Stimulated activated CD8-positive, alpha-beta memory T cell treated with anti-CD3 and anti-CD28 coated beads, Interleukin-4, amount 100 ng/mL, for 4 hours (primary cell): ENCODE measurements at places on chromosomes 16 and 17.

DNA sequence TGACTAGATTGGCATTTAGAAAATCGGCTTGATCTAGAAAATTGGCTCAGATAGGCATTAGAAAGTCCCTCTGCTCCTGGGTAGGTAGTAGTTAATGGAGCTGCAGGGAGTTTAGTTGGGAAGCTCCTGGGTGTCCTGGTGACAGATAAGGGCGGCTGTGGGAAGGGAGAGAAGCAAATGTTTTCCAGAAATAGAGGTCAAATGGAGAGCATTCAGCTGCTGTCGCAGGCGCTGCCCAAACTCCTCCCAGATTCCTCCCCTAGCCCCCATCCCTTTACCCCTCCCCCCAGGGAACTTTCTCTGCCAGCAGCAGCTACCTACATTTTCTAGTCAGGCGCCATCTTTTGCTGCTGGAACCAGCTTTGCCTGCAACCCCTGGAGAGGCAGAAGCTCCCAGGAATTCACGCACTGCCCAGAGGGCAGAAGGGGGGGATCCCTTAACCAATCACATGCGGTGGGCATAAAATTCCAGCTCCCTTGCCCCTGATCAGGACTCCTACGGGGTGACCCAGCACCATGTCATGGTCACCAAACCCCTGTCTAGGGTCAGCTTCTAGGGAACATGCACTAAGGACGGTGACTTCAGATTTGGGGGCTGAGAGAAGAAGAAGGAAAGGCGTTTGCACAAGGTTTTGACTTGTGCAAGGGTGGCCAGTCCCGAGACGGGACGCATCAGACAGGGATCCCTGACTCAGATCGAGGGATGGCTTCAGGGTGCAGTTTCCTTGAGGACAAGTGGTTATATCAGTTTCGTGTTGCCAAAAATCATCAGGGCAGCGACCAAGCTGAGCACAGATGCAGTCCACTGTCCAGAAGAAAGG lies 43.8 kb downstream of the SOCS1 start:
- no peak for DNase-seq

- DNase-seq, result peak; percentile 59
Measured at GRCh38 chr17:48724251-48725003, 1.4 kb downstream of the PRAC2 start.

- DNase-seq, result no peak
Measured at GRCh38 chr17:78535273-78536197, 41.7 kb downstream of the DNAH17 start.

DNA sequence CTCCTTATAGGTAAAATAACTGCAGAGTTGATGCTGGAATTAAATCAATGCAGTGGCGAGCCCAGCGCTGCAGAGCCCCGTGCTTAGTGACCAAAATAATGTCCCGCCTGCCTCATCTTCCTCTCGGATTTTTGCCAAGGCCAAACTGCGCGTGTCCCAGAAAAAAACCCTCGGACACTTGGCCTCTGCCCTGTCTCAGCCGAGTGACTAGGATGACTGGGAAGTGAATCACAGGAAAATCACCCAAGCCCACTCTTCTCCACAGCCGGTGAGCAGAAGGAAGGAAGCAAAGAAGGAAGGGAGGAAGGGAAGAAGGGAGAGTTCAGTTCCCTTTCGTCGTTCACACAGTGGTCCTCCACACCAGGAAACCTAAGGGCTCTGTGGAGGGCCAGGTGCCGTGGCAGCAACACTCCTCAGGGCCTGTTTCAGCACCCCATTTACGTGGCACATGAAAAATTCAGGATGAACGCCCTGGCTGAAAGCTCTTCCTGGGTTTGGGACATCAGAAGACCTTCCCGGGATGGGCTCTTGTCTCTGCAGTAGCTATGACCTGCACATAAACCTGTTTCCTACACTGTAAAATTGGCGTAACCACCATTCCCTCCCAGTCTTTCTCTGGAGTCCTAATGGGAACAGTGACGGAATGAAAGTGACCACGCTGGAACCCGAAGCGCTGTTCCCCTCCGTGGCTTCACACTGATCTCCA lies 25.4 kb upstream of the HOXB13 start:
- DNase-seq, result no peak

GRCh38 chr16:49755313-49755620 lies 100.6 kb downstream of the ZNF423 start:
- no peak for DNase-seq

GRCh38 chr16:30761427-30761927 lies 385 bp downstream of the CFAP119 start:
- DNase-seq, result peak; percentile 14

GRCh38 chr17:30982855-30983254 lies 12.0 kb downstream of the RNF135 start:
- DNase-seq, result no peak

- DNase-seq, result no peak
Measured at GRCh38 chr16:83113317-83113716, 486.5 kb downstream of the CDH13 start.

GRCh38 chr16:17037499-17037898 lies 433.3 kb downstream of the XYLT1 start:
- DNase-seq, result no peak

DNA sequence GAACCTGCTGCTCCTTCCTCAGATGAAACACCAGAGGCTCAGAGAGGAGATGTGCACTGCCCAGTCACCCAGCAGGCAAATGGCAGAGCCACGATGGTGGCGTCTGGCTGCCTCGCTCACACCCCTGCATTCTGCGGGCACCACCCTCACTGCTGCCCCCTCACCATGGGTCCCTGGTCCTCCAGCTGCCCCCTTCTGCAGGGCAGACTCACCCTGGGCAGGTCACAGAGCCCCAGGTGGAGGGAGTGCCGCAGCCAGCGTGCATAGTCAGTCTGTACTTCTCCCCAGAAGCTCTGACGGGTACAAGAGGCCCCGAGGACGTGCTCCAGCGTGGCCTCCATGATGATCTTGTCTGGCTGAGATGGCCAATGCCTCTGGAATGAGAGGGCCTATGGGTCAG lies 52.9 kb downstream of the RMI2 start:
- DNase-seq, result no peak

GRCh38 chr17:17680477-17681186 lies 626 bp upstream of the RAI1 start:
- DNase-seq, result no peak
